ENCODE measurements at places on chromosomes 7 and 10.

- no peak for DNase-seq
These were observed 22.3 kb upstream of the FIGNL1 start for GRCh38 chr7:50472427-50472826.

DNA sequence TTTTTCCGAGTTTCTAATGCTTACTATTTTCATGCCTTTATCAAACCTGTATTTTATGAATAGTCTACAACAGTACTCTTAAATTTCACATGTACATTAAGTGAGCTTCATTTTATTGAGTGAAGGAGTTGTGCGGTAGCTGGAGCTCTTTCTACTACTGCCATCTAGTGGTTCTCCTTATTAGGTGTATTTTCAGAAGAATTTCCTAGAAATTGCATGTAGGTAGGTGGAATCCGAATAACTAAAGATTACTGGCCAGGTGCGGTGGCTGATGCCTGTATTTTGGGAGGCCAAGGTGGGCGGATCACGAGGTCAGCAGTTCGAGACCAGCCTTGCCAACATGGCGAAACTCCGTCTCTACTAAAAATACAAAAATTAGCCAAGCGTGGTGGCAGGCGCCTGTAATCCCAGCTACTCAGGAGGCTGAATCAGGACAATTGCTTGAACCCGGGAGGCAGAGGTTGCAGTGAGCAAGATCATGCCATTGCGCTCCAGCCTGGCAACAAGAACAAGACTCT is 38.3 kb downstream of the LRRC72 start:
- DNase-seq, result peak; percentile 62

- no peak for DNase-seq
These were observed 7.7 kb downstream of the LBX1 start for GRCh38 chr10:101221549-101221948.

GRCh38 chr7:74061840-74062539 is 21.6 kb upstream of the LIMK1 start:
- DNase-seq, result peak; percentile 24

- DNase-seq, result no peak
These were observed 399.2 kb downstream of the SORCS1 start for GRCh38 chr10:106765241-106765754.

DNA sequence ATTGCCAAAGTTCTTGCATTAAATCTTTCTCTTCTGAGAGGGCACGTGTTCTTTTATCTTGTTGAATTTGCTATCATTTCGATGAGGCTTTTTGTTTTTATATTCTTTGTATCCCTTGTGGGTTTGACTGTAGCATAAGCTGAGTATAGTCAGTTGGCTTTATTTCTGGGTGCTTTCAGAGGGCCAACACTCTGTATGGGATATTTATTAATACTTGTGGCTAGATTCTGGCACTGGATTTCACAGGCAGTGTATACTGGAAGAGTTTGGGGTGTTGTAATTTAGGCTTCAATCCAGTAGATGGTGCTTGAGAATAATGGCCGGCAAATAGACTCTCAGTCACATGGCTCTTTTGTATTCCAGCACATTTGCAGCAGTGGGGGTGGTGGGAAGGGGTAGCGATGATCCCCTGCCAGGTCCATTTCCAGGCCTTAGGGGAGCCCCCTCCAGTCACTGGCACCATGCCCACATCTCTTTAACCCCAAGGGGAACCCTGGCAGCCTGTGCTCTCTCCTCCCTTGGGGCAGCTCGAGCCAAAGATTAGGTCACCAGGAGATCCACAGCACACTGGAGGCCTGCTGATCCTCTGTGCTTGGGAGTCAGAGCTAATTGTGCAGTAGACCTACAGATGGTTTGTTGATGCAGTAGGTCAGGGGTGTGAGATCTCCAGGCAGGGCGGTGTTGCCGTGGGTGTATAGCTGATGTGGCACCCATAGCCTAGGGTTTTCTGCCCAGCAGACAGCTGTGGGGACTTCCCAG is 81.8 kb downstream of the PTPN20 start:
- no peak for DNase-seq

DNA sequence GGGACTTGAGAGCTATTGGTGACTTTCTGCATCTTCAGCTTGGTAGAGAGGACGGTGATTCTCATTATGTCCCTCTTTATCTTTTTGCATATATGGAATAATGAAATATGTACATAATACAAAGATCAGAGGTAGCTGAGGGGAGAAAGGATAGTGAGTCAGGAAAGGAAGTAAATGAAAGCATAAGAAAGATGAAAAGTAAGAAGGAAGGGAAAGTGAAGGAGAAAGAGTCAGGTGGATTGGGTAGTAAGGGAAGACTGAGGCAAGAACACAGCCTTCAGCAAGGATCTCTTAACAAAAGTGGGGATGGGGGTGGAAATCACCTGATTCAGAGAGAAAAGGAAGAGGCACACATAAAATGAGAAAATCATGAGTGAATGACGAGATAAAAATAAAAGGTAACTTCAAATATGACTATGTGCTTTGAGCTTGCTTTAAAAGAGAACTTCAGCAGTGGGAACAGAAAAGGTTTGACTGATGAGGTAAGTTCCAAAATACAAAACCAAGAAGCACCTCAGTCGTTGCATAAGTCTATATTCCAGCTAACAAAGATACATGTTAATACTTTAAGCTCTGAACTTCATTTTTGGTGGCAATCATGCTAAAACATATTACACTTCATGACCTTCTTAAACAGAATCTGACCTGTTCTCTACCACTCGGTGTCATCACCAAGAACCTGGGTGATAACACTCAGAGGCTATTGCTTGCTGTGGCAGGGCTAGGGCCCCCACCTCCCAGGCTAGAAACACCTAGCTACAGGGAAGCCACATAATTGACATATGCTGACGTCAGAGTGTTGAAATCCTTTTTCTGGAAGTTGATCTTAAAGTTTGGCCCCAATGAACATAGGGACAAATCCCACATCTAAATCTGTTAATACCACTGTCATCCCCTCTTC is 32.9 kb downstream of the NRCAM start:
- DNase-seq, result no peak

DNA sequence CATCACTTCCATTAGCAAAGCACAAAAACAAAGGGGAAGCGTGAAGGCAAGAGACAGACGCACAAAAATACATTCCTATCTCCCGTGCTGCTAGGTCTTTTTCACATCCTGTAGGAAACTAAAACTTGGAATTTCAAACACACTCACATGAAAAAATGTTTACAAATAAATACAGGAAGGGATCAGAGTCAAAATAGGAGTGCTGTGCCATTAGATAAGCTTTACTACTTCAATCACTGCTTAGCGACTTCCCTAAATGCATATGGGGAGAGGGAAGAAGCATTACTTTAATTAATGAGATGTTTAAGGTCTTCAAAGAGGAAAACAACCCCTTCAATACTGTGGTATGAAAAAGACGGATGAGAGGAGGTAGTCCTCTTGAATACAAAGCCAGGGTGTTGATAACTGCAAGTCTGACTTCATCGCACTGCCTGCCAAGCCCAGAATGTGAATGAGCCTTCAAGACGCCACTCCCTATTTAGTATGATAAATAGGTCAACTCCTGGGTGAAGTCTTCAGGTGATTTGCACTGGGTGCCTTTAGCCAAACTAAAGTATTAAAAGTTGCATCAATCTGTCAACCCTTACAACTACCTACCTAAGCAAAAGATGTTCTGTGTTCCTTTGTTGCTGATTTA is 13.9 kb downstream of the PARD3 start:
- no peak for DNase-seq

- no peak for DNase-seq
These were observed 94.9 kb downstream of the MET start for GRCh38 chr7:116766881-116767280.
